ENCODE measurements at places on chromosomes 6 and 20.

DNA sequence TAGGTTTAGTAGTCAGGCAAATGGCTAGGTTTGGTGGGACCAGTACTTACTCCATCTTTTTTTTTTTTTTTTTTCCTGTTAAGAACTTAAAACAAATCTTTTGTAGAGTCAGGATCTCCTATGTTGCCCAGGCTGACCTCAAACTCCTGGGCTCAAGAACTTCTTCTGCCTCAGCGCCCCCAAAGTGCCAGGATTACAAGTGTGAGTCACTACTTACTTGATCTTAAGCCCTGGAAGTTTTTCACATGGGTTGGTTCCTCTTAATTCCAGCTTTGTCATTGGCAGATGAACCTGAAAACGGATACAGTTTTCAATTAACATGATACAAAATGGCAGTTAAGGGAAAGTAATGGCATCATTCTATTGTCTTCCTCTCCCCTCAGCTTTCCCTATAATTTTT, 179.4 kb upstream of the JAG1 start:
- no peak for DNase-seq

DNA sequence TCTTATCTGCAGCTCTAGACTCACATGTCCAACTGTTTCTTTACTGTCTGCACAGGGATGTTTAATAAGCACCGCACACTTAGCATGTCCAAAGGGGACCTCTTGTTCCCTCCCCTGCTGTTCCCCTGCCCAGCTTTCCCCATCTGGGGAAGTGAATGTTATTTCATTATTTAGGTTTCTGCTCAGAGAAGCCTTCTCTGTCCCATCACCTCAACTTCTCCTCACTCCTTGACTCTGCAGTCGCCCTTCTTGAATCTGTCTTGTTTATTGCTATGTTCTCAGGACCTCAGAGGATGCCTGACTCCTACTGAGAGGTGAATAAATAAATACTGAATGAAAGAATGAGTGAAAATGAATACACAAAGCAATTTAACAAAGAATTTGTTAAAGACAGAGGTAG, 121.0 kb downstream of the SASH1 start:
- no peak for DNase-seq

GRCh38 chr6:82131441-82131840, 116.1 kb downstream of the IBTK start:
- DNase-seq = no peak

- no peak for DNase-seq
Observed at GRCh38 chr6:40556023-40556422, 31.1 kb downstream of the LRFN2 start.

GRCh38 chr20:61614706-61615100, 362.6 kb downstream of the CDH4 start:
- DNase-seq = no peak

- peak; percentile 40 for DNase-seq
Observed at GRCh38 chr20:47854687-47855212, 69.5 kb upstream of the SULF2 start.

DNA sequence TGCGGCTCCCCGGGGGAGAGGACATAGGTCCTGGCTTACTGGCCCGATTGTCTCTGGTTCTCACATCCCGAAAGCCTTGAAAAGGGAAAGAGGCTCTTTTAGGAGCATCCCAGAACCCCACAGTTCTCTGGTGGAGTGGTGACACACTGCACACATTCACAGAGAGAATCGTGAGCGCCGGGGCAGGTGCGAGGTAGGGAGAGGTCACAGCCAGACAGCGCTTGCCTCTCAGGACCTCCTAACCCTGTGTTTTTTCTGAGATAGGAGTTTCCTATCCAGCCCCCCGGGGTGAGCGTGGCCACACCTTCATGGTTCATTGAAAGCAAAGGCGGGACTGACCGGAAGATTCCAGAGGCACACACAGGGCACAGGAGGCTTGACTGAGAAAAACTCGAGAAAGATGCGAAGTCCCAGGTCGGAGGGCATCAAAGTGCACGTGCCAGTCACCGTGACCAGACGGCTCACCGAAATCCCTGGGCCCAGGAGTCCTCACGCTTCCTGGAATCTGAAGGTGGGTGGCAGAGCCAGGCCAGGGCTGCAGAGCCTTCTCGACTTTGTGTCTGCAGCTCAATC, 46.5 kb upstream of the FRMD1 start:
- no peak for DNase-seq

- no peak for DNase-seq
Observed at GRCh38 chr6:127015858-127016257, 102.6 kb upstream of the RSPO3 start.

DNA sequence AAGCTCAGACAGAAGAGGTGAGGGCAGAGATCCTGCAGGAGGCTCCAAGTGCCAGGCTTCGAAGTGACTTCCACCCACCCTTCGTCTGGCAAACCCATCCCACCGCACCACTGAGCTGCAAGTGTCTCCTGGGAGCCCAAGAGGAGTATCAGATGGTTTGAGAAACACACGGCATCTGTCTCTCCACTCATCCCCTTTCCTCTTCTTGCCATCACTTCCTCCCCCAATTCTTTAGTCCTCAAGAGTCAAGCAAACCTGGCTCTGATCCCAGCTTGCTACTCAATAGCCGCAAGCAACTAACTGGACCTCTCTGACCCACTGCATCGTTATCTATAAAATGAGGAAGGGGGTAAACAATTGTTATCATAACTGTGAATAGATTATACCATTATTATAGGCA, 142.1 kb downstream of the BMP7 start:
- no peak for DNase-seq

DNA sequence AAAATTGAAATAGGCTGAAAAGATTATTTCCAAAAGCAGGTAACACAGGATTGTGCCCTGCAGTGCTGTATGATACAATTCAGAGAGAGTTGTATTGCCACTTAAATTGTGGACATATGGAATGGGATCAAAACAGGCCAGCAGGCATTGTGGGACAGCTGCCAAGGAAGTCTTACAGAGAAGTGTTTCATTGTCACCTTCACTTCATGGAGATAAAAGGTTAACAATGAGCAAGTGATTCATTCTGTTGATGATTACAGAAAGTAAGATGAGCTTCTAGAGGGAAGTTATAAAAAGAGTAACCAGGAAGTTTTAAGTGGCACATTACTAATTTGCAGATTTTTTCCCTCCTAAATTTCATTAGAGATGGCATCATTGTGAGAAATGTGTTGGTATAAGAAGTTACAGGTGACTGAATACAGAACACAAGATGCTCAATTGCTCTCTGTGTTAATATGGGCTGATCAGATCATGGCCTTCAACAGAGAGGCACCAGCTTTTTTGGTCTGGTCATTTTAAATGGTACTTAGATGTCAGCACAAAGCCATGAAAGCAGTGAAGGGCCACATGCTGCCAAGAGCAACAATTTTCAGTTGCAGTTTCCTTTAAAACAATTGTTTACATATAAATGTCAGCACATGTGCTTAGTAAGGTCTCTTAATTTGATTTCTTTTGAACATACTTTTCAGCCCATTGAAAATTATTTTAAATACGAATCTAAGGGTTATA, 402.5 kb upstream of the FKBP1C start:
- no peak for DNase-seq

DNA sequence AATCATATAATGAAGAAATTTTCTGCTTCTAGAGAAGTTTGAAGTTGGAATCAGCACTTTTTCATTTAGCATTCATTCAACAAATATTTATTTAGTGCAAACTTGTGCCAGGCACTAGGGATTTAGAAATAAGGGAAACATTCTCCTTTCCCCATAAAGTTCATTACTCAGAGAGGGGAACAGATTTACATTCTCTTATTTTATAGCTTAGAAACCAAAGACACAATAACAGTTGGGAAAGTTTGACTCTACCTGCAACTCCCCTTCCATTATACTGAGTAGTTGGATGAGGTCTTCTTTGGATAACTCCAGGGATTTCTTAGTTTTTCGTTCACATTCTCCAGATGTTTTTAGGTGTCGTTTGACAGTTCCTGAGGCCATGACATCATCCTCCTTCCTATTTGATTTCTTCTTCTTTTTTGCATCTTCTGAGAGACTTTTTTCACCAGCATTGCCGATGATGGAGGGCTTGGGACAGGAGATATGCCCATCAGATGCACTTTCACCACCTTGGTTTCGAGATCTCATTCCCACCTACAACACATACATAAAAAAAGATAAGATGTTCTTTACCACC, 79.1 kb downstream of the FILIP1 start:
- DNase-seq = no peak

DNA sequence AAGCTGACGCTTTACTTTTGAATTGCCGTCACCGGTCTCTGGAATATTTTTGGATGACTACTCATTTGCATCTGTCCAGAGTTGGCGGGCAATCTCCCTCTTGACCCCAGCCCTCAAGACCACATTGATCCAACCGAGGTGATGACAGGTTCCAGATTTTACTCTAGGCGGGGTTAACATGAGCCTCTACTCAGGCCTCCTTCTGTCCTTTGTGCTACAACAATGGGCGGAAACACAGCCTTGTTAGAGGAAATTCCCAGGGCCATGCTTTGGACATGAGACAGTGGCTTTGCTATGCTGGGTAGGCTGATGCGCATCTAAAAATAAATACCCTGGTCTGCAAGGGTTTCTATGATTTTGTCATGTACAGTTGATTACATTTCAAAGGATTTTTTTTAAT, 27.0 kb upstream of the ADGRF5 start:
- DNase-seq = no peak

GRCh38 chr6:166419717-166420116, 37.0 kb upstream of the MPC1 start:
- DNase-seq = no peak

DNA sequence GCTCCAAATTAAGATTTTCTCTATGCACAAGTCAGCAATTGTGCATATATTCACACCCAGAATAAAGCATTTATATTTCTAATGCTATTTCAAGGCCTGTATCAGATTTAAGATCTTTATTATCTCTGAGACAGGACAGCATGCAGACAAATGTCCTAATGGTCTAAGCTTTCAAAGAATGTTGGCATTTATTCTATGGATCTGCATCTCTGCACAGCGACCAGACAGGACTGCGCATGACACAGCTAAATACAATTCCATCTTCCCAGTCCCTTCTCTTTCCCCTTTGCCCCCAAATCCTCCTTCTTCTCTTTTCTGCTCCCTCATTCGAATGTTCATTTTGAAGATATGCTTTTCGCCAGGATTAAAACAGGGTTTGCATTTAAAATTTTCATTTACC, 478.5 kb downstream of the PKHD1 start:
- no peak for DNase-seq

GRCh38 chr6:82693094-82693493, 329.5 kb downstream of the TPBG start:
- no peak for DNase-seq

GRCh38 chr20:32558526-32558925, 26.6 kb downstream of the NOL4L start:
- no peak for DNase-seq

GRCh38 chr20:57546956-57547649, 13.8 kb upstream of the PCK1 start:
- DNase-seq = no peak

GRCh38 chr6:56187686-56188085, 59.7 kb downstream of the COL21A1 start:
- no peak for DNase-seq

- DNase-seq = no peak
Observed at GRCh38 chr6:151096255-151096612, 143.5 kb upstream of the AKAP12 start.

GRCh38 chr6:49052901-49053300, 410.2 kb downstream of the MMUT start:
- no peak for DNase-seq

DNA sequence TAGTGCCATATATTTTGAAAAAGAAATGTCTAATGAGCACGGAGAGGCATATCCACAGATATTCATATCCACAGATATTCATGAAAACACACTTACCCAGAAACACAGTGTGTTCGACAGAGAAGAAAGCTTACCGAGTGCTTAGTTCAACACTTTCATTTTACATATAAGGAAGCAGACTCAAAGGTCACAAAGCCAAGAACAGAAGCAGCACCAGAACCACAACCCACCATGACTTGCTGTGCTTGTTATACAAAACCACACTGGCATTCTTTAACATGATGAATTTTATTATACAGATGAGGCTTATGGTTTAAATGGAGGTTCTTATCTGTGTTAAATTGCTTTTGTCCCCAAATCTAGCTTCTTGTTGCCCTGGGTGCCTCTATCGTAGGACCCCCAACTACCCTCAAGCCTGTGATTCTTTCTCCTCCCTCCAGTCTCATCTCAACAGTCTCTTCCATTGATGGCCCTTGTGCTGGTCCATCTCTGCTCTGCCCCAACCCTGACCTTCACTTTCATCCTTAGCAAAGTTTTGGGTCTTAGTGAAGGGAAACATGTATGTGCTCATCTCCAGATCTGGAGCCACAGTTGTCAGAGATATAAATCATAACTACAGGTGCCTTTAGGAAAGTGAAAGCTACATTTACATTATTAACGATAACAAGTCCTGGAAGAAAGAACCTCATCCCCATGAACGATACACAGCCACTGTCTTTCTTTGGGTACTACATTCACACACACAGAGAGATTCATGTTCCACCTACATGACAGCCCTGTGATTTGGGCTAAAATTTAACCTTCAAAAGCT, 40.0 kb downstream of the SF3B5 start:
- no peak for DNase-seq

- no peak for DNase-seq
Observed at GRCh38 chr6:24927985-24928745, 7.6 kb downstream of the RIPOR2 start.

DNA sequence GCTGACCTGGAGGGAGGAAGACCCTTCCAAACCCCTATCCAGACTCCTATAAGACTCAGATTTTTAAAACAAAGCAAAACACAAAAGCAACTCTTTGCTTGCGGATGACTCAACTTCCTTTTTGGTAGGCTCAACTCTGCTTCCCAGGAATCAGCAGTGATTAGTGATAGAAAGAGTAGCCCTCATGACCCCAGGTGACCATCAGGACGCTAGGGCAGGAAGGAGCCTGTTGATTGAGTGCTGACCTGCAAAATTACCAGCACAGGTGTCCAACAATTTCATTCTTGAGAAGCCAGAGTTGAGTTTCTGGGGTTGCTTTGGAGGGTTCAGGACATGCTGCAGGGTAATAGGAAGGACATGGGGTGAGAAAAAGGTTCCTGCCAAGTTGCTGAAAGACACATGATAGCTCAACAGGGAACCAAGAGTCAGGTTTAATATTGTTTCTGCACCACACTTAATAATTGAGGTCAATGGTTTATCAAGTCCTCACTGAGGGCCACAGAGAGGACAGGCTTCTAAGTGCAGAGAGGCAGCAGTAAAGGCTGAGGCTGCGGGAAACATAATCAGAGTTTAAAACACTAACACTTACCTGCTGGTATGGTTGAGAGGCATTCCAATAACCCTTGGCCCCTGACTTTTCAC, 67.4 kb upstream of the BMP2 start:
- DNase-seq = no peak

GRCh38 chr6:90385759-90386313, 89.2 kb upstream of the BACH2 start:
- DNase-seq = peak; percentile 18

DNA sequence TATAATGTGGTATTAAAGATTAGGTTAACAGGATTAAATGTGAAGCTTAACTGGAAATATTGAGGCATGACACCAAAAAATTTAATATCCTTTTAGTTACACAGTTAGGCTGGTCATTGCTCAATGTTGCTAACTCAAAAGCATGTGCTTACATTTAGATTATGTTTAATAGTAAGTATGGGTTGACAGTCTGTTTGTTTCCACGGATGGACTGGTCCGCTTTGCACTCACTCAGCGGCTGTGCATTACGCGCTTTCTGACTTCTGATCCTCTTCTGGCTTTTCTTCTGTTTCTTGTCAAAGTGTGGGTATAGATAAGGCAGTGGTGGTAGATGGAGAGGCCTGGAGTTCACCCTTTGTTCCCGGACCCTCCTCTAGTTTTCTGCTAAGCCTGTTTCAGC, 174.9 kb downstream of the RIMS1 start:
- DNase-seq = no peak

GRCh38 chr6:51927450-51927849, 160.0 kb downstream of the PKHD1 start:
- no peak for DNase-seq

All from KBM-7 (cell line).